ENCODE measurements at places on chromosomes 7 and 10.
A peak's percentile ranks its signal among the peaks of the same experiment; 100 is the strongest.

- no peak for DNase-seq
Observed at GRCh38 chr7:127477295-127478023, 85.0 kb upstream of the ZNF800 start.

- DNase-seq, result no peak
Observed at GRCh38 chr10:33783557-33783956, 449.1 kb upstream of the NRP1 start.

GRCh38 chr7:135721198-135721820 is 6.7 kb downstream of the SLC13A4 start:
- DNase-seq, result no peak

- DNase-seq, result no peak
Observed at GRCh38 chr10:63702092-63702491, 180.9 kb downstream of the REEP3 start.

- DNase-seq, result no peak
Observed at GRCh38 chr7:31384466-31384865, 43.9 kb upstream of the NEUROD6 start.

- DNase-seq, result no peak
Observed at GRCh38 chr7:35553519-35553918, 141.4 kb downstream of the HERPUD2 start.

- DNase-seq, result no peak
Observed at GRCh38 chr10:117137031-117137910, 799 bp downstream of the VAX1 start.

GRCh38 chr7:127882313-127882920 is 148.8 kb downstream of the LRRC4 start:
- DNase-seq, result no peak

DNA sequence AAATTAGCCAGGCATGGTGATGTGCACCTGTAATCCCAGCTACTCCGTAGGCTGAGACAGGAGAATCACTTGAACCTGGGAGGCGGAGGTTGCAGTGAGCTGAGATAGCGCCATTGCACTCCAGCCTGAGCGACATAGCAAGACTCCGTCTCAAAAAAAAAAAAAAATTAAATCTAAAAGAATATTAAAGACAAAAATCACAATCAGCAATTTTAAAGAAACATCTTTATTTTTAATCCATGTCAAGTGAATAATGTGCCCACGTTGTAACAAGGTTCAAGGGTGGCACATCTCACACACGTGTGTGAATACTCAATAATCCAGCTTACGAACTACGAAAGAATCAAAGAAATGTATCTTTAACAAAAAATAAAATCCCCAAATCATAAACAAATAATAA is 23.0 kb downstream of the SLC37A3 start:
- DNase-seq, result no peak

- no peak for DNase-seq
Observed at GRCh38 chr7:94397722-94398121, 3.0 kb downstream of the COL1A2 start.

GRCh38 chr7:24337180-24337579 is 53.2 kb downstream of the NPY start:
- DNase-seq, result no peak

GRCh38 chr10:51000164-51000563 is 74.1 kb upstream of the PRKG1 start:
- DNase-seq, result peak; percentile 82

DNA sequence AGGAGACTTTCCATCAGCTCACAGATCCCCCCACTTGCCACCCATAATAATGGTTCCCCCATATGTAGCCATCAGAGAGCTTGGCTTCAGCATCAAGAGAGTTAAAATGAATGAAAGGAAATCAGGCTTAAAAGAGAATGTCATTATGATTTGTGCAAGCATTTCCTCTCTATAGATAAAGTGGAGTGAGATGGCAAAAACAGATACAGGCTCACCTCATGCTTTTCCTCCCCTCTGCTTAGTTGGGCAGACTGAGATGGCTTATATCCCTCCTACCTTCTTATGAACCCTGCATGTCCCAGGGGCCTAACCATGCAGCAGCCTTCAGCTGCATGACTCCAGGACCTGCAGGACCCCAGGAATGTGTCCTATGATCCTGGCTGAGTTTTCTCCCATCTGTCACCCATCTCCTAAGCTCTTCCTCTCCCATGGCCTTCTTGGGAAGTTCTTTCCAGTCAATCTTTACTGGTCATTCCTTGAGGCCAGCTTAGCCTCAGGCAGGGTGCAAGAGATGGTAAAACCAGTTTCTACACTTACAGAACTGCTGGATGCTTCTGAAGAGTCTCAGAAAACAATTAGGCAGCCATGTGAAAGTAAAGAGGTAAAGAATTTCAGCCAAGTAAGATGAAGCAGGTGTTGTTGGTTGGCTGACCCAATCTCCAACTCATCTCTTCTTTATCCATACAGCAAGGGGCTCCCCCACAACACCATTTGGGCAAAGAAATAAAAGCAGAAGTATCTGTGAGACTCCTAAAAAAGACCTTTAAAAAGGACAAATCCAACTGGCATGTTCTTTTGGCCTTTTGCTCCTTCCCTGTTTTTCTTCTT is 159.7 kb downstream of the RTKN2 start:
- DNase-seq, result no peak

DNA sequence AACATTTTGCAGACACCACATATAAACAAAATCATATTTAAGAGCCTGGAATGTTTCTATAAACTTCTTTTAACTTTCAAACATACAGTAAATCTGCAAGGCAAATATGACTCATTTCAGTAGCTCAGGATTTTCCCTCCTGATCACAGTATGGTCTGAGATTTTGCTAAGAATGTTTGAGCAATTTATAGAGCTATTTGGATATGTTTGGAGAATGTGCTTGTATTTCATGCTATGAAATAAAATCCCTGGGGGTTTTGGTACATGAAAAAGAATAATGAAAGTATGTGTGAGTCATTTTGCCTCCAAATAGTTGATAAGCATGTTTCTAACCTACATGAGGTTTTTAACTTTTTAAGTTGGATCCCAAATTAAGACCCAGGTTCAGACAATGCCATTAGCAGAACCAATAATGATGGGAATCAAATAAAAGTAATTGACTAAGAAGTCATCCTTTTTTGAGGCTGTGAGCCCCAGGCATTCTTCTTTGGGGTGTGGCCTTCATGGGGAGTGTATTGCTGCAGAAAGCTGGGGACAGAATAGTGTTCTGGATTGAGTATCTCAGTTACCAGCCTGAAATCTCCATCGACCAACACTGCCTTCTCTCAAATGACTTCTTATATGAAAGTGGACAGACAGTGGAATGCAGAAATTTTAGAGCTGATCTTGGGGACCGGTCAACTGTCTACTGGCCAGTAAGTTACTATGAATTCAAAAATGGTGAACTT is 66.1 kb upstream of the AGBL3 start:
- DNase-seq, result peak; percentile 49

- no peak for DNase-seq
Observed at GRCh38 chr7:131034166-131034881, 293.4 kb upstream of the MKLN1 start.

DNA sequence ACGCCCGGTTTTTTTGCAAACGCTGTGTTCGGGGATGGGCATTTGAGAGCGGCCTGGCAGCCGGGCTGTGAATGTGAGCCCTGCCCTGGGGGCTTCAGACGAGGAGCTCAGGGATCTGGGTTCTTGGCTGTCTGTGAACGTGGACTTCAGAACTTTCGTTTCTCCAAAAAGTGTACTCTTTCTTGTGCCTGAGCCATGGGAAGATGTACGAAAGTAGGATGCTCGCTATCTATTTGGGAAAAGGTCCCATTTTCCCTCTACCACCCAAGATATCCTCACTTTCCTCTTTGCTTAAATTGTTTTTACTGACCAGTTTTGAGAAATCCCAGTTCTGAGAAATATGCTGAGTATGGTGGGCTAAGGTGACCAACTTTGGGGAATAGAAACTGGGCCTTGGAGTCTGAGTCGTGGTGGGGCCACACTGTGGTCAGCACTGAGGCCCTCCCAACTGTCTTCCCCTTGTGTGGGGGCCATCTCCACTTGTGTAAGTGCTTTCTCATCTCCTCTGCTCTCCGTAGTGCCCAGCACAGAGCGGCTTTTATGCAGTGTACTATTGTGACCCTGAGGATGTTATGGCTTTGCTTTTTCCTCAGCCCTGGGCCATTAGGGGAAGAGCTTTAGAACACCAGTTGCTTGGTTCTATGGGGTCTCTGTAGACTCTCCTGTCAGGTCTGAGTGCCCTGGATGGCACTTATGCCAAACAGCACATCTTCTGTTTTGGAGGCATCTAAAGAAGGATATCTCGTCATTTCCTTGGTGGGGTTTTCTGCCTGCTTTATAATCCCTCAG is 918 bp downstream of the DBNL start:
- no peak for DNase-seq

DNA sequence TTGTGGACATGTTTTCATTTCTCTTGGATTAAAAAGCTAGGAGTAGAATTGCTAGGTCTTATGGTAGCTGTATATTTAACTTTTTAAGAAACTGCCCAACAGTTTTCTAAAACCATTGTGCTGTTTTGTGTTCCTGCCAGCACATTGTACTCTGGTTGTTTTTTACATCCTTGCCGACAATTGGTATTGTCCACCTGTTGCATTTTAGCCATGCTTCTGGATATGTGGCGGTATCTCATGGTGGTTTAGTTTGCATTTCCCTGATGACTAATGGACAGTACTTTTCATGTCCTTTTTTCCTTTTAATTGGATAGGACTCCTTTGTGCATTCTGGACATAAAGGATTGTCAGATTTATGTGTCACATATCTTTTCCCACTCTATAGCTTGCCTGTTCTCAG is 45.5 kb downstream of the STK17A start:
- DNase-seq, result no peak

DNA sequence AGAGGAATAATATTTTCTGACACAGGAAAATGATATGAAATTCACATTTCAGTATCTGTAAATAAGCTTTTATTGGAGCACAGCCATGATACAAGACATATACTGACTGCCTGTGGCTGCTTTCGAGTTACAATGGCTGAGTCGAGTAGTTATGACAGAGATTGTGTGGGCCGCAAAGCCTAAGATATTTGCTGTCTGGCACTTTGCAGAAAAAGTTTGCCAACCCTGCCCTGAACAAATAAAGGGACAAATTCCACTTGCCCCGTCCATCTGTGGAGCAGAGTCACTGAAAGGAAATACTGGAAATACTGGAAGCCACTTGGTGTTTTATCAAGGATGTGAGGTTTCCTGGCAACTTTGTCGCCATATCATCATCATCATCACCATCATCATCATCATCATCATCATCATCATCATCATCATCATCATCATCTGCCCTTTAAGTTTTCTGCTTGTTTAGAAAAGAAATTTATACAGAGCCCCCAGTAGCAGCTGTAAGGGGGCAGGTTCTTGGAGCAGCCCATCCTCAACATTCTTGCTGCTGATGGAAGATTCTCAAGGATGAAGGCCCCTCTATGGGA is 85.8 kb downstream of the TCF7L2 start:
- DNase-seq, result no peak

DNA sequence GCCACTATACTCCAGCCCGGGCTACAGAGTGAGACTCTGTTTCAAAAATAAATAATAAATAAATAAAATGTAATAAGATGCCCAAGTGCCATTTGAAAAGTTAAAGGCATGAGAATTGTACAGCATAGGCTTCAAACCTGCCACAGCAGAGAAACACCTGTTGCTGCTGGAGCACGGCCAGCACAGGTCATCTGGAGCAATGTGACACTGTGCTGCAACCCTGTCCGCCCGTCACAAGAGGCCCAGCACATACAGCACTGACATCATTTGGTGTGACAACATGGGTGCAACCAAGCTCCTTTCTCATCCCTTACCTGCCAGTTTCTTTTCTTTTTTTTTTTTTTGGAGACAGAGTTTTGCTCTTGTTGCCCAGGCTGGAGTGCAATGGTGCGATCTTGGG is 1.3 kb downstream of the RFC2 start:
- no peak for DNase-seq

DNA sequence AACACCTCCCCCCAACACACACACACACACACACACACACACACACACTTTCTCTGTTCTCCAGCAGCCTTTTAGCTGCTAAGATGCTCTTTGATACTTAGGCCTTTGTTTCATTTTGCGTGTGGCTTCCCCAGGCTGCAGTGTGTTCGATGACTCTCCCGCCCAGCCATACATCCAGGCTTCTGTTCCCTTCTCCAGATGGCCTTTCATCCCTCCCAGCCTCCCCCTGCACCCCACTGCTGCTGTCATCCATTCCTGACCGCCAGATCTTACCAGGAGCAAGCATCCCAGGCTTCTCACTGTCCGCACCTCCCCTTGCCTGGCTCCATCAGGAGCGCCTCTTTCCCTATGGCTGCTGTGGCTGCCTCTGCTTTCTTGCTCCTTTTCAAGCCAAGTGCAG is 77.8 kb upstream of the PPIF start:
- no peak for DNase-seq
